Karpas-422 (cell line): ENCODE measurements at places on chromosomes 6 and 20. TPM values are rescaled to one million over a fixed set of nuclear protein-coding genes. Genes with fewer than 3 reads are reported as not detected.

The SPTLC3 gene
- not detected in 2 replicates for total RNA-seq

The PTGIS gene
- not detected in 2 replicates for total RNA-seq

The OR2H2 gene
- not detected in 2 replicates for total RNA-seq

The CRIP3 gene
- 55.0 and 56.8 TPM in 2 replicates for total RNA-seq

The NR2E1 gene
- total RNA-seq = not detected in 2 replicates

The DEFB115 gene
- not detected in 2 replicates for total RNA-seq

The JPH2 gene
- not detected in 2 replicates for total RNA-seq

The TSPYL4 gene
- 19.8 and 24.9 TPM in 2 replicates for total RNA-seq

The MYB gene
- total RNA-seq = 5.3 and 11.8 TPM in 2 replicates

The ASXL1 gene
- 39.9 and 63.6 TPM in 2 replicates for total RNA-seq

The HLA-G gene
- not detected in 2 replicates for total RNA-seq

The TTK gene
- total RNA-seq = 28.0 and 52.0 TPM in 2 replicates

The RAET1G gene
- total RNA-seq = not detected in 2 replicates

The GMPR gene
- total RNA-seq = not detected in 2 replicates

The PHF20 gene
- total RNA-seq = 27.8 and 41.7 TPM in 2 replicates

The BPIFB1 gene
- not detected in 2 replicates for total RNA-seq

The PRPH2 gene
- total RNA-seq = not detected in 2 replicates

The AARS2 gene
- total RNA-seq = 6.1 and 19.6 TPM in 2 replicates

The ALDH8A1 gene
- 0.47 TPM in 1 of 2 replicates, not detected in the other for total RNA-seq

The PCSK2 gene
- total RNA-seq = not detected in 2 replicates

The MROH8 gene
- 1.3 and 1.9 TPM in 2 replicates for total RNA-seq

The GSTA3 gene
- not detected in 2 replicates for total RNA-seq

The ELOVL4 gene
- total RNA-seq = not detected in 2 replicates

The WFDC10B gene
- total RNA-seq = not detected in 2 replicates

The TASP1 gene
- total RNA-seq = 13.6 and 15.1 TPM in 2 replicates

The C6orf132 gene
- 0.11 and 0.83 TPM in 2 replicates for total RNA-seq

The KCNS1 gene
- not detected in 2 replicates for total RNA-seq

The FOXA2 gene
- total RNA-seq = not detected in 2 replicates

The FAM217A gene
- not detected in 2 replicates for total RNA-seq

The PRND gene
- not detected in 2 replicates for total RNA-seq

The ADNP gene
- total RNA-seq = 40.1 and 55.5 TPM in 2 replicates

The PI3 gene
- not detected in 2 replicates for total RNA-seq

The HECA gene
- 68.8 and 90.8 TPM in 2 replicates for total RNA-seq

The DEFB128 gene
- total RNA-seq = not detected in 2 replicates

The PPP1R18 gene
- 69.8 and 75.3 TPM in 2 replicates for total RNA-seq

The RNF182 gene
- not detected in 2 replicates for total RNA-seq

The SLC17A9 gene
- total RNA-seq = 15.9 and 22.1 TPM in 2 replicates

The HMGCLL1 gene
- not detected in 2 replicates for total RNA-seq

The MEI4 gene
- total RNA-seq = not detected in 2 replicates

The ARHGAP18 gene
- 0.65 and 1.6 TPM in 2 replicates for total RNA-seq

The CALHM6 gene
- total RNA-seq = 0.25 TPM in 1 of 2 replicates, not detected in the other

The DBNDD2 gene
- 0.22 TPM in 1 of 2 replicates, not detected in the other for total RNA-seq

The PCNA gene
- 99.1 and 185 TPM in 2 replicates for total RNA-seq

The NDUFAF4 gene
- 45.5 and 50.8 TPM in 2 replicates for total RNA-seq

The PTCHD4 gene
- not detected in 2 replicates for total RNA-seq

The CLVS2 gene
- total RNA-seq = not detected in 2 replicates

The CARMIL1 gene
- total RNA-seq = 0.04 TPM in 1 of 2 replicates, not detected in the other

The OOEP gene
- total RNA-seq = not detected in 2 replicates

The CPNE5 gene
- total RNA-seq = 0.63 and 2.4 TPM in 2 replicates

The ULBP3 gene
- 1.7 and 3.5 TPM in 2 replicates for total RNA-seq

The CALHM4 gene
- not detected in 2 replicates for total RNA-seq

The TSHZ2 gene
- total RNA-seq = 0.11 TPM in 1 of 2 replicates, not detected in the other

The C20orf204 gene
- total RNA-seq = 0.45 and 1.8 TPM in 2 replicates

The TCEA2 gene
- 124 and 197 TPM in 2 replicates for total RNA-seq

The SLC22A3 gene
- not detected in 2 replicates for total RNA-seq

The LY6G5C gene
- 0.51 TPM in 1 of 2 replicates, not detected in the other for total RNA-seq

The SLCO4A1 gene
- 0.72 TPM in 1 of 2 replicates, not detected in the other for total RNA-seq

The GPR63 gene
- total RNA-seq = not detected in 2 replicates
